Activated naive CD4-positive, alpha-beta T cell treated with anti-CD3 and anti-CD28 coated beads for 36 hours (primary cell): ENCODE measurements at places on chromosomes 5 and 9.

DNA sequence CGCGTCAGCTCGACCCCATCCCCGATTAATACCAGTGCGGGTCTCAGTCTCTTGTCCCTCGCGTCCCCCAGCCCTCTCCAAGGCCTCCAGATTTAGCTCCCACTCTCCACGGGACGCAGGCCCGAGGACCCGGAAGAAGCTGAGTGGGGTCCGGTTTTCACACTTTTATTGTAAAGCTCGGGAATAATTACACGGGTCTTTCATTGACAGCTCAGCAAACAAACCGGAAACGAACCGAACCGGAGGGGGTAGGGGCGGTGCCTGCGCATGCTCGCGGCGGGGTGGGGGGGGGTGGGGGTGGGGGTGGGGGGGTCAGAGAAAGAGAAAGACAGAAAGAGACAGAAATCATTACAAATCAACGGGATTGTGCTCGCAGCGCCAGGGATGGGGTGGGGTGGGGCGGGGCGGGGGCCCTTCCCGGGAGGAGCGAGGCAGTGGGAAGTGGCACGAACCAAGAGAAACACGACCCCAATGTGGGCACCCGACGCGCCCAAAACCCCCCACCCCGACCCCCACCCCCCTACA is 27.9 kb downstream of the PCDH1 start:
- peak; percentile 40 for DNase-seq

GRCh38 chr9:121589986-121590385 is 61.4 kb upstream of the DAB2IP start:
- no peak for DNase-seq

DNA sequence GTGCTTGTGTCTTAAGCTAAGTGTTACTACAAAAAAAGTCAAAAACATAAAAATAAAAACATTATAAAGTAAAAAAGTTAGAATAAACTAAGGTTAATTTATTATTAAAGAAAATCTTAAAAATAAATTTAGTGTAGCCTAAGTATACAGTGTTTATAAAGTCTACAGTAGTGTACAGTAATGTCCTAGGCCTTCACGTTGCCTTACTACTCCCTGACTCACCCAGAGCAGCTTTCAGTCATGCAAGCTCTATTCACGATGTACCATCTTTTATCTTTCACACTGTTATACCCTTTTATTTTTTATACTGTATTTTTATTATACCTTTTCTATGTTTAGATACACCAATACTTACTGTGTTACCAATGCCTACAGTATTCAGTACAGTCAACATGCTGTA is 288.1 kb downstream of the HCN1 start:
- DNase-seq = no peak

- no peak for DNase-seq
These were observed 38.9 kb downstream of the WNK2 start for GRCh38 chr9:93222890-93223259.

DNA sequence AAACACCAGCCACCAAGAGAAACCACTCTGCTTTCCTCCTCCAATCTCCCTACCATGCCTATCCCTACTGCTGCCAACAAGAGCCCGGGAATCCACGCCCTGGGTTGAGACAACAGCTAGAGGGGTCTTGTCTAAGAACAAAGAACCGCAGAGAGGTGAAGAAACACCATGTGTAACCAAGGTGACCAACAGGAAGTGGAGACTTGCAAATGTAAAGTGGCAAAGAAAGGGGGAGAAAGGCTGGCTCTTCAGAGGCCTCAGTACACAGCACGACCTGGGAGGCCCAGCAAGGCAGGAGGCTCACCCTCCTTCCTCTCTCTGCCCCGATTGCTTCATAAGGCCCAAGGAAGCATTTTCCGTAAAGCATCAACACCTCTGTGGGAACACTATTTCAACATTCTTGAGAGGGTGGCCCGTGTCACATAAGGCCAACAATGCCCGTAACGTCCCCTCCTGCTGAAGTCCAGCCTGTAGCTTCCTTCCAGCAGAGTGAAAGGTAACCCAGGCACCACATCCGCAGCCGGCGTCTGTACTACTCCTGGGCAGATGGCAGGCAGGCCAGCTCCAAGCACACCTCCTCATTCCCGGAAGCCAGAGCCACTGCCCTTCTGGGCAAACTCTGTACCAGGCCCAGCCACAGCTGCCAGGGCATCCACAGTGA is 18.3 kb downstream of the CCNJL start:
- no peak for DNase-seq

GRCh38 chr9:76905791-76906646 is at the start of gene PRUNE2:
PRUNE2 (minus strand) TSS chr9:76906114; CDS start chr9:76905963, 151 bp downstream.
- DNase-seq = peak; percentile 36

DNA sequence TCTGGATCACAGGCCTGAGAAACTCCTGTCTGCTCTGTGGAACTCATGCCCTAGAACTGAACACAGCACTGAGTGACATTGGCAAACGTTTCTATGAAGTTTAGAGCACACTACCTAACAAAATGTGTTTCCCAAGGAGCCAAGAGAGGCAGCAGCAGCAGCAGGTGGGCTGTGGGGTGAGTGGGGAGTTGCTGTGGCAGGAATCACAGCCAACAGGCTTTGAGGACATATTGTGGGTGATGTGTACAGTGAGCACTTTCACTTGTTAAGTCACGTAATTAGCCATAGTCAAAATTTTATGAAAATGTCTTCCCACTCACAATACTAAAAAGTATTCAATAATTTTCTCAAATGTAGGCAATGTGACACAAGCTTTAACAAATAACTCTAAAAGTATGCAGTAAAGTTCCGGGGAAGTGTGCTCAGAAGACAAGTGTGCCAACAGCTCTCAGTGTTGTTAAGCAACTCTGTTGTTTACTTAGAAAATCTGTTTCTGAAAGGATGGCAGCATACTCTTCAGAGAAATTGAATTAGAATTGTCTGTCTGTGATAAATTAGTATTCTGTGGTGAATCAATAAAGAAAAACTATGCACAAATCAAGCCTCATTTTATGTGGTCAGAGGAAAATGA is 482.1 kb downstream of the SEMA5A start:
- DNase-seq = no peak

GRCh38 chr5:161261668-161262323 is 284.7 kb downstream of the GABRB2 start:
- no peak for DNase-seq
